ENCODE measurements at places on chromosomes 5 and 9. TPM values are rescaled to one million over a fixed set of nuclear protein-coding genes. Genes with fewer than 3 reads are reported as not detected.
A peak's percentile ranks its signal among the peaks of the same experiment; 100 is the strongest.

DNA sequence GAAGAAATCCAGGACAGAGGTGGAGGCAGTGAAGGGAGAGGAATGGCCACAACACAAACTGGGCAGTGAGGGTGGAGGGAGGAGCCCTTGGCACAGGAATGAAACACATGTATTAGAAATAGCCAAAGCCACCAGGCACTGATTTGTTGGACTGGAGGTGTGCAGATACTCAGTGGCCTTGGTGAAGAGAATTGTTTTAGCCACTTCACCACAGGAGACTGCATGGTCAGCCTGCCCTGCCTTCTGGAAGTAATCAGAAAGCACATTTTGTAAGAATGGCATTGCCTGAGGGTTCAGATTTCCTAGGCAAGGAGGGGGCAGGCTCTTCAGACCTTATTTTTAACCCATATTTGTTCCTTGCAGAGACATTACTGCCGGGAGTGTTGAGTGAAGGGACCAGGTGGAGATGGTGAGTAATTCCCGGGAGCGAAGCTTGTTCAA lies 2.2 kb downstream of the SGCD start:
- no peak for DNase-seq

- DNase-seq, result peak; percentile 70
Measured at GRCh38 chr5:116938488-116938887, 363.9 kb upstream of the SEMA6A start.

- DNase-seq, result no peak
Measured at GRCh38 chr9:116243708-116244107, 90.1 kb downstream of the PAPPA start.

DNA sequence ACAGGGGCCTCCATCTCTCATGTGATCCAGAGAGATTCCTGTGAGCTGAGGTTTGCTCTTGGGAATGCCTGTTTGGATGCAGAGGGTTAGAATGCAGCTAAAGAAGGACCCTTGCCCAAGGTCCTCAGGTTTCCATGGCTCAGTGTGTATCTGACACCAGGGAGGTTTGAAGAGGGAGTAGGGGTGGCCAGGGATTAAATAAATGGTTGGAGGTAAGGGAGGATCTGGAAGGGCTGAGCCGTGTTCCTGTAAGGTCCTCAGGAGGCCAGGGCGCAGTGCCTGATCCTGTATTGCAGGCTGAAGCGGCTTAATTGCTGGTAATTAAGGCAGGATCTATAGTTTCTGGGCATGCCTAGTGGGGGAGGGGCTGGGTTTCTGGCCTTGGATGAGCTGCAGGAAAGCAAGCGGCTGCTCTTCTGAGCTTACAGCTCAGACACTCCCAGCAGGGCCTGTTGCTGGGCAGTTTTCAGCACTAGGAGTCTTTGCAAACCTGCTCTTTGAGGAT lies 41.5 kb upstream of the MAP1B start:
- peak; percentile 81 for DNase-seq

GRCh38 chr5:68455216-68455615 lies 239.7 kb downstream of the PIK3R1 start:
- no peak for DNase-seq

The SPATA31A5 gene
- not detected for total RNA-seq

- peak; percentile 60 for DNase-seq
Measured at GRCh38 chr9:110048976-110049698, 158.8 kb downstream of the C9orf152 start.

- no peak for DNase-seq
Measured at GRCh38 chr9:114861922-114862605, 56.2 kb upstream of the TNFSF15 start.

The ADAMTSL1 gene
- 0.90 TPM for total RNA-seq

DNA sequence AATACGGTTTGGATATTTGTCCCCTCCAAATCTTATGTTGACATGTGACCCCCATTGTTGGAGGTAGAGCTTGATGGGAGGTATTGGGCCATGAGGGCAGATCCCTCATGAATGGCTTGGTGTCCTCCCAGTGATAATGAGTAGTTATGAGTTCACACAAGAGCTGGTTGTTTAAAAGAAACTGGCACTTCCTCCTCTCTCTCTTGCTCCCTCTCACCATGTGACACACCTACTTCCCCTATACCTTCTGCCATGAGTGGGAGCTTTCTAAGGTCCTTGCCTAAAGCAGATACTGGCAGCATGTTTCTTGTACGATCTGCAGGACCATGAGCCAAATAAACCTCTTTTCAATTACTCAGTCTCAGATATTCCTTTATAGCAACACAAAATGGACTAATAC lies 132.0 kb downstream of the PIK3R1 start:
- no peak for DNase-seq

GRCh38 chr9:24502206-24502937 lies 43.3 kb downstream of the IZUMO3 start:
- DNase-seq, result no peak

The MAN1B1 gene
- 35.1 TPM for total RNA-seq

DNA sequence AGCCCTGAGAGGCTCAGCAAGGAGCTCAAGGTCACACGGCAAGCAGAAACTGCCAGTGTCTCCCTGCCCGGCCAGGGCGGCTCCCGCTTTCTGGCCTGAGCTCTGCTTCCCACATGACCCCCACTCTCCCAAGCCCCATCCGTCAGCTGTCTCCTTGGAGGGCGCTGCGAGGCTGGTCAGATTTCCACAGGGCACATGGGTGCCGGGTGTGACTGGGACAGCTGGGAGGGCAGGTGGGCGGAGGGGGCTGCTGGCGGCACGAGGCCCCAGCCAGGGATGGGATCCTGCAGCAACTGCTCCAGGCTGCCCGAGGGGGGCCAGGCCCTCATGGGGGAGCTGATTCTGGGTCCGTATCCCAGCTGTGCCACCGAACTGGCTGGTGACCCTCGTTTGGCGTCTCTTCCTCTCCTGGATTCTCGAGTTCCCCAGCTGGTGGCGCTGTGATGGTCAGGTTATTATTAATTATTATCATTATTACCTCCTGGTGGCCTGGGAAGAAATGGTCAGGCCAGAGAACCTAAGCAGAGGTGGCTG lies 12.9 kb upstream of the WDR38 start:
- DNase-seq, result peak; percentile 63
